ENCODE measurements at places on chromosomes 3 and 15.

DNA sequence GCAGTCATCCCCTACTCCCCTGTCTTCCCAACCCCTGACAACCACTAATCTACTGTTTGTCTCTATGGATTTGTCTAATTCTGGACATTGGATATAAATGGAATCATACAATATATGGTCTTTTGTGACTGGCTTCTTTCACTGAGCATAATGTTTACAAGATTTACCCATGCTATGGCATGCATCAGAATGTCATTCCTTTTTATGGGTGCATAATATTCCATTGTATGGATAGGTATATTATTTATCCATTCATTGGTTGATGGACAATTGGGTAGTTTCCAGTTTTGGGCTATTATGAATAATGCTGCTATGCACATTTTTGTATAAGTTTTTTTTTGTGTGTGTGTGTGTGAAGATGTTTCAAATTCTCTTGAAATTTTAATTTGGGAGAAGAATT, 16.6 kb upstream of the TTBK2 start:
- DNase-seq: no peak

DNA sequence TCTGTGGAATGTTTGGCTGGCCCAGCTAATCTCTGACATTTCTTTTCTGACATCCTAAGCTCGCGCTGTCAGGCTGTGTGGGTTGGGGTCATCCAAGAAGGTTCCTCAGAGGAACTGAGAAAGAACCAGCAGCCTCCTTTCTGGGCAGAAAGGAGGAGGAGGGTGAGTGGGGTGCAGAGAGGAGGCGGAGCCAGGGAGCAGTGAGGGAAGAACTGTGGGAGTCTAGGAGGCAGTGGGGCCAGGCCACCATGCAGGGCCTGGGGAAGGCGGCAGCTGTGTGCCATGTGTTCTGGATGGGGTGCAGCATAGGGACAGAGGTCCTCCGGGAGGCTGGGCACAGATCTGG, 5.3 kb downstream of the SEMA7A start:
- peak; percentile 69 for DNase-seq

GRCh38 chr3:62479326-62479725, 106.0 kb upstream of the FEZF2 start:
- DNase-seq: no peak

- DNase-seq: peak; percentile 98
These were observed 45.9 kb downstream of the SUMF1 start for GRCh38 chr3:4421121-4421520.

- DNase-seq: no peak
These were observed 48.4 kb downstream of the CHAC1 start for GRCh38 chr15:41001524-41002214.

GRCh38 chr3:119675188-119675874, 1.9 kb downstream of the COX17 start:
- no peak for DNase-seq

- no peak for DNase-seq
These were observed 906.1 kb downstream of the CADM2 start for GRCh38 chr3:85864896-85865295.

- no peak for DNase-seq
These were observed 23.0 kb downstream of the TPM1 start for GRCh38 chr15:63065262-63066221.

- no peak for DNase-seq
These were observed 308.2 kb downstream of the PLCL2 start for GRCh38 chr3:17192995-17193394.

GRCh38 chr3:2513986-2514385, 415.3 kb downstream of the CNTN4 start:
- no peak for DNase-seq

DNA sequence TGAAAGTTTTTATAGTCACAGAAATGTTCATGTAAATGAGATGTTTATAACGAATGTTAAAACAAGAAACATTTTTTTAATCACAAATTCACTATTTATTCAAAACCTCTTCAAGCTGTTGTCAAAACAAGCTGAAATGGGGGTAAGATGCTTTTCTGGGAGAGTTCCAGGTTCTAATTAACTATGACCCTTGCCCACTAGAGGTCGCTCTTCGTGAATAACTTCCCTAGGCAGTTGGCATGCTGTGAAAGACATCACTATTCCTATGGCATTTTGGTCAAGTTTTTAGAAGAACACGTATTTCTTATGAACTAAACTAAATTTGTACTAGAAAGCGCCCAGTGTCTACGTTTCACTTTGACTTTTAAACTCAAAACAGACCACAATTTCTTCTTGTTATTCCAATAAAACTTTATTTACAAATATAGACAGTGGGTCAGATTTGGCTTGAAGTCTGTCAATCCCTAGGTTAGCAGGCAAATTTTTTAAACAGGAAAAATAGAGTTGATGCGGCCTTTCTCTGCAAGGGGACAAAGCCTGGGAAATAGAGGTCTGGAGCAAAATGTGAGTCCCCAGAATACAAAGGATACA, 62.8 kb upstream of the CMTM8 start:
- peak; percentile 71 for DNase-seq

- DNase-seq: no peak
These were observed 296.4 kb downstream of the RBMS3 start for GRCh38 chr3:29577250-29577649.

DNA sequence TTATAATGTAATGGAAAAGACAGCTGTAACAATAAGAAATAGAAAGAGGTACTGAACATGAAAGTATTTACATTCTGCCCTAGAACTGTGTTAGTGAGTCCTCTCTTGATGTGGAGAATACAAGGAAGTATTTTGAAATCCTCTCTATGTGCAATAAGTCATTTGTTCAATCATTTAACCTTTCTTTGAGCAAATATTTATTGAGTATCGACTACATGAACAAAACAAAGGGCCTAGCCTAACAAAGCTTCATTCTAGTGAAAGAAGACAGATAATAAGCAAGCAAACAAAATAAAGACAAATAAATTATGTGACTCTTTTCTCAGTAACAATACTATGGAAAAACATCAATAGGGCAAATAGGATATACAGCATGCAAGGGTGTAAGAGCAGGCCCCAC, 354.9 kb upstream of the ATP11B start:
- DNase-seq: no peak

DNA sequence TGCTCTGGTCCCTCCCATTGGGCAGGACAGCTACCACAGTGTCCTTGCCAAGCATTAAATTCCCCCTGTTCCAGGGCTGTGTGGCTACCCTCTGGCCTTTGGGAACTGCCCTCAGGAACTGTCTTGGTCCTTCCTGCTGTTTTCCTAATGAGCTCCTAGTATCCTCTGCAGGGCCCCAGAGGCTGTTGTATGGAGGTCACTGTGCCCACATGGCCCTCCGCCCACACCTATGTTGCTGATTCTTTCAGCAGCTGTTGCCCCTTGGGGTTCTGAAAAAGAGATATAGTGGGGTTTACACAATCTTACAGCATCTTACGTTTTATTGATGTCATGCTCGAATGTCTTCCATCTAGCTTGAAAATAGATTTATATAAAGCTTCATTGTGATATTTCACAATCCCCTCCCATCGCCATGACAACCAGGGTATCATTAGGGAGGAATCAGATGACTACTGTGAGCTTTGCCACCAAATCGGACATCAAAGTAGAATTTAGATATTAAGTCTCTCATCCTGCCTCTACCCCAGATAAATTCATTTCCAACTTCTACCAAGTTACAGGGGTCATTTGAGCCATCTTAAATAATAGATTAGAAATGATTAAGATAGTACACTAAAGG, 97.1 kb upstream of the NR2E3 start:
- no peak for DNase-seq

GRCh38 chr3:136862617-136863322, 762 bp downstream of the NCK1 start:
- peak; percentile 32 for DNase-seq

DNA sequence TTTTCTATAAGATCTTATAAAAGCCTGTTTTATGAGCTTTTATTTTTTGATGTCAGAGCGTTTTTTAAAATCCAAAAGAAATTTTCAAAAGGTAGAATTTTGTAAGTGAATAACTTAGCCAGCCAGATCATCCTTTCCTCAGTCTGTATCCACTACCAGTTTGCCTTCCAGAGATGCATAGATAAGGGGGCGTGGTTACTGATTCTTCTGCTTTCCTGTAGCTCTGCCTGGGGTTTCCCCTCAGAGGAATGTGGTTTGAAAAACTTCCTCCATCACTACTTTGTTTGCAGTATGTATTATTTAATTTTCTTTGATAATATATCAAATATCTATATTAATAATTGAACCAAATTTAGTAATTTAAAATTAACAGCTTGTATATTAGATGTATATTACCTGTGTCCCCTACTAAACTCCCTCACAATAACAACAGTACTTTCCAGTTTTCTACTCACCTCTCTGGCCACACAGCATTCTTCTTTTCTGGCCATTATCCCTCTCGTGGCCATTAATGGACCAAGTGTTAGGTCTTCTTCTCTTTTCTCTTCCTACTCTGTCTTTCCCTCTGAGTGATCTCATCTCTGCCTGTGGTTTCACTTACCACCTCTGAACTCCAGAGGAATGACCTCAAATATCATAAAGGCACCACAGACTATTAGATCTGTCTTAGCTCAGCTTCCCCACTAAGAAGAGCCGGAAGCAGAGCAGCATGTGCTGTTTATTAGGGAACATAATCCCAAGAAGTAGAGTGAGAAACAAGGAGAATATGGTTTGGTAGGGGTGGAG, 239.7 kb downstream of the UBE2E2 start:
- DNase-seq: peak; percentile 77

- DNase-seq: no peak
These were observed 2.9 kb upstream of the HGD start for GRCh38 chr3:120684896-120685295.

DNA sequence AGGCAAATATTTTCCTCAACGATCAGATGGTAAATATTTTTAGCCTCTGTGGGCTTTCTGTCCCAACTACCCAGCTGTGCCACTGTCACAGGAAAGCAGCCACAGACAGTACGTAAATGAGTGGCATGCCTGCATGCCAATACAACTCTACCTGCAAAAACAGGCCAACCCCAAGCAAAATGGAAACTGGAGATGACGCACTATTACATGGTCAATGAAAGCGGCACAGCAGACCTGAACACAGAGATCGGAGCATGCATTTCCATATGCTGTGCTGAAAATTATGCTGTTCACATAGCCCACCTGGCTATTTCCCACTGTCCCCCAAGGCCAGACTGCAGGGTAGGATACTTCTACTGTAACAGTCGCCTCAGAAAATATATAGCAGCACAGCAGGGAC, 57.8 kb downstream of the HERC2 start:
- DNase-seq: no peak

Measured in inflammatory macrophage treated with lipopolysaccharide for 4 hours (primary cell).